ENCODE measurements at places on chromosomes 16 and 17. TPM values are rescaled to one million over a fixed set of nuclear protein-coding genes. Genes with fewer than 3 reads are reported as not detected.

GRCh38 chr17:39622380-39623006 is 4.3 kb upstream of the PPP1R1B start:
- H3K4me3 ChIP-seq, result no peak overlapping the region
- H3K4me1 ChIP-seq, result peaks cover 7% of the 10 kb centered on the region
- H3K27ac ChIP-seq, result no peak overlapping the region

DNA sequence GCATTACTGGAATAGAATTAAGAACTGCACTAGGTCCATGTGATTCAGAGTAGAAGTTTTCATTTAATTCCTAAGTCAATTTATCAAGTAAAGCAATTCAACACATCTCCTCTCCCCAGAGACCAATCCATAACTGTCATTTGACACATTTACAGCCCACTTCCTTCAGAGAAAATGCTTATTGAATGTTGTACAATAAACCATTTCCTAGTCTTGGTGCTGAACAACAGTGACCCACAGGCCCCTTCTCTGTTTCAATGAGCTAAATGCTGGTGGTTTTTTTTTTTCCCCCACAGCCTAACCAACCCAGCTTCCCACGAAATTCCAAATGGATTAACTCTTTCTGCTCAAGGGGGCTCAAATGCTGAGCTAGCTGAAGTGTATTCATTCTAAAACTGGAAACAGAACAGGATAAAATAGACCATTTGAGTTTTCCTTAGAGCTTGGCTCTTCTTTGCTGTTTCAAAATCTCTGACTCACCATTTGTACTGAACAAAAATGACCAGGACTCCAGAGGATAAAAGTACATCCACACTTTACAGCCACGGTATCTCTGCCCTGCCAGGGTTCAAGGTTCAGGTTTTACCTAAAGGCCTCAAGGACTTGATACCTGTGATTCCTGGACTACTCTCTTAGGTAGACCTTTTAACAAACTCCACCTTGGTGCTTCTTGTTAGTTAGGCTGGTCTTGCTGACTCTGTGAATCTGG is 62.3 kb downstream of the TMEM100 start:
- H3K4me1 ChIP-seq, result no peaks in the 10 kb centered on the region
- no peak overlapping the region for H3K27ac ChIP-seq
- H3K4me3 ChIP-seq, result no peak overlapping the region
- H3K36me3 ChIP-seq, result no peaks in the 10 kb centered on the region

GRCh38 chr17:80835816-80836657 is 155.6 kb upstream of the CHMP6 start:
- no peaks in the 10 kb centered on the region for H3K4me1 ChIP-seq
- H3K4me3 ChIP-seq, result no peak overlapping the region
- peaks cover 4% of the 10 kb centered on the region for H3K36me3 ChIP-seq
- no peaks in the 10 kb centered on the region for H3K27me3 ChIP-seq

- no peak overlapping the region for H3K27ac ChIP-seq
- H3K4me1 ChIP-seq, result no peaks in the 10 kb centered on the region
- no peak overlapping the region for H3K4me3 ChIP-seq
- H3K36me3 ChIP-seq, result peaks cover 4% of the 10 kb centered on the region
Observed at GRCh38 chr16:874366-875181, 74.0 kb upstream of the GNG13 start.

GRCh38 chr16:3088925-3089716 is 10.0 kb downstream of the ZSCAN10 start:
- H3K27me3 ChIP-seq, result no peaks in the 10 kb centered on the region
- no peaks in the 10 kb centered on the region for H3K4me1 ChIP-seq
- DNase-seq, result no peak
- H3K4me3 ChIP-seq, result no peak overlapping the region
- H3K36me3 ChIP-seq, result no peaks in the 10 kb centered on the region

DNA sequence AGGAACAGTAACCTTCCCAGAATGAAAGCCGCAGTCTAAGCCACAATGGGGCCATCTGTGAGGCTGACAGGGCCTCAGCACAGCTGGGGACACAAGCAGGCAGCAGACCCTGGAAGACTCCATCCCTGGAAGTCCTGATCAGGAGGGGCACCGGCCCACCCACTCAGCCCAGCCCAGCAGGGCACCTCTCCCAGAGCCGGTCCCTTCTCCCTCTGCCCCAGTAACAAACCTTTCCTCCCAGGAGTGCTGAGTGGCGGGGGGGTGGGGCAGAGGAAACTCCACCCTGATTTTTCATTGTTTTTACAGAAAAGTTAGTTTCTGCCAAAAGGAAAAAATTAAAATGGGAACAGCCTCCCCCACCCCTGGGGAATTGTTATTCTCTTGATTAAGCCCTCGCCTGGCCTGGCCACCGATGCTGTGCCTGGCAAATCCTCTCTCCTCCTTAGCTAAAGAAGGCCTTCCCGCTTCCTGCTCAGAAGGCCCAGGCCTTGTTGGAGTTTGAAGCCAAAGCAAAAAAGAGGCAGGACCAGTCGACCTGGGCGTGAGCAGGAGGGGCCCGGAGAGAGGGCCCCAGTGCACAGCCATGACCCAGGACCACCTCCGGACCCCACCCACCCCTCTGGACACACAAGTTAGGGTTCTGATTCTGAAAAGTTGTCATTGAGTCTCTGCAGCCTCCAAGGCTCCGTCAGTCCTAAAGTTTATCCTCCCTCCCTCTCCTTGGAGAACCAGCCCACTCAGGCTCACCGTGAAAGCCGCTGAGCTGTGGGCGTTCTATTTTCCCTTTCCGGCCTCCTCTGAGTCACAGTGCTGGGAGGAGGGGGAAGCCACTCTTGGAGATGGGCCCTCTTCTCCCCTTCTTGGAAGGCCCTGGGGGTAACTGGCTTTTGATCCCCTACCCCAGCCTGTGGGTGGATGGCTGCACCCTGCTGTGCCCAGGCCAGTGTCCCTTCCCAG is 128.4 kb upstream of the TNRC6C start:
- H3K4me1 ChIP-seq, result no peaks in the 10 kb centered on the region
- no peak overlapping the region for H3K27ac ChIP-seq
- DNase-seq, result no peak
- no peak overlapping the region for H3K4me3 ChIP-seq
- H3K36me3 ChIP-seq, result no peaks in the 10 kb centered on the region

Gene CA5A
- 66.8 TPM for total RNA-seq

Gene ORAI3
- 39.1 TPM for total RNA-seq

DNA sequence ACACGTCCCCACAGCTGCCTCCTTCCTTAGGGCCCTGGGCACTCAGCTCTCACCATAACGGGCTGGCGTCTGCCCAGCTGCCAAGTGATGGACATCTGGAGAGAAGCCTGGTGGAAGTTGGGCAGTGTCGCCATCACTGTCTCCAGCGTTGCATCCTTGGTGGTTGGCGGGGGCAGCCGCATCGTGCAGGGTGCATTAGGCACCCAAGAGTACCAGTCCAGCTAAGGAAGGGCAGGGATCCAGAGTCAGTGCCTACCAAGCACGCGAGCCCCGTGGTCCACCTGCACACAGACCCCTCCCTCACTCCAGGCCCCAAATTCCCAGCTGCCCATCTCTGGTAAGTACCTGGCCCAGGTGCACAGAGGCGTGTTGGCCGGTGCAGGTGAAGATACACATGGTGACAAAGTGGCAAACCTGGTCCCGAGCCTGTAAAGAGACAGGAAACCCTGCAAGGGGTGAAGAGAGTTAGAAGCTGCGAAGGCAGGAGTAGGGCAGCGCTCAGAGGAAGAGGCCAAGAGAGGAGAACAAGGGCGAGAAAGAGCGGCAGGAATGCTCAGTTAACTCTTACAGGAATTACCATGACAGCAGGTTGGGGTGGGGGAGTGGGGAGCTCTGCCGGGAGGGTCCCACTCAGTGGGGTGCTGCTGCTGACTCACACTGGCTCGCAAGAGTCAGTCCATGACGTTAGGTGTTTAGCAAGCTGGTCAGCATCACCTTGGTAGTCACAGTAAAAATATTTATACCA is 9.5 kb downstream of the ALOX15 start:
- no peaks in the 10 kb centered on the region for H3K27me3 ChIP-seq
- H3K4me3 ChIP-seq, result no peak overlapping the region
- no peaks in the 10 kb centered on the region for H3K4me1 ChIP-seq
- H3K27ac ChIP-seq, result no peak overlapping the region
- H3K36me3 ChIP-seq, result no peaks in the 10 kb centered on the region
- no peak for DNase-seq

DNA sequence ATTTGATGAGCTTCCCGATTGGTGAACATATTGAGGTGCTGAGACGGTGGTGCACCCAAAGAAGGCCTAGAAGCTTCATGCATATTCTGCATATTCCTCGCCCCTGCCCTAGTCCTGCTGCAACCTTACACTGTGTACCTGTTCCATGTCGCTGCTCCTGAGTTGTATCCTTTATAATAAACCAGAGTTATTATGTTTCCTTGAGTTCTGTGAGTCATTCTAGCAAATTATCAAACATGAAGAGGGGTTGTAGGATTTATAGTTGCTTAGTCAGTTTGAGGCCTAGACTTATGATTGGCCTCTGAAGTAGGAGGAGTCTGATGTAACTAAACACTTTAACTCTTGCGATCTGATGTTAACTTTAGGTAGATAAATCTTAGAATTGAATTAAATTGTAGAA is 436.8 kb downstream of the CA10 start:
- H3K27ac ChIP-seq, result no peak overlapping the region
- H3K4me1 ChIP-seq, result no peaks in the 10 kb centered on the region
- no peaks in the 10 kb centered on the region for H3K27me3 ChIP-seq

Gene HNF1B
- total RNA-seq, result 3.8 TPM
